ENCODE measurements at places on chromosomes 2 and 18.

DNA sequence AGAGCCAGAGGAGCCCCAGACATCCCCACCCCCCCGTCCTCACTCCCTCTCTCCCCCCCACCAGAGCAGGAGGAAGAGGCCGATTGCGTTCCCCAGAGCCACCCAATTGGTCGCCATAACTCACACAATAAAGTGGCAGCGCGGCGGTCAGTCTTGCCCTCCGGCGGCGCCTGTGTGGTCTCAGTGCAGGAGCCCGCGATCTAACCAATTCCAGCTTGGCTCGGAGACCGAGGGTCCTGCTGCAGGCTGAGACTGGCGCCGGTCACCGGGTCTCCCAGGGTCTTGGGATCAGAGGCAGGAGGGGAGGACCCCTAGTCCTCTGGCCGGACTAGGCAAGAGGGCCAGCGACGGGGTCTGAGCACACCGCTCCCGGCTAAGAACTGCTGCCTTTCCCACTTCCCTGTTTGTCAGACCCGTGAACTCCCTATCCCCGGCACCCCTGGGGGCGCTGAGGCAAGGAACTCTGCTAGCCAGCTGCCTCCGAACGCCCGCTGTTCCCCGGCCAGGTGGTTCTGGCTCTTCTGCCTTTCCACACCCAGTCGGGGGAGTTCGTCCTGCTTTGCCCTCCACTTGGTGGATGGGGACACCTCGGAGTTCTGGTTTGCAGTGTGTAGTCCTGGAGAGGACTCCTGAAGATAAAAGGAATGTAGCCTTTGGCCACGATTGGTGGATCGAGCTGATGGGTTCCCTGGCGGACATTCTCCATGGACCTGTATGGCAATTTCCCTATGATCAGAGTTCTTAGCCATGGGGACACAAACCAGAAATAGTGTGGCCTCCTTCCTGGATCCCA, 1.0 kb upstream of the HOXD12 start:
- DNase-seq: no peak

GRCh38 chr2:157283468-157283867, 26.0 kb downstream of the GALNT5 start:
- DNase-seq: no peak

GRCh38 chr2:218270721-218271486, 585 bp downstream of the PNKD start:
- DNase-seq: no peak

DNA sequence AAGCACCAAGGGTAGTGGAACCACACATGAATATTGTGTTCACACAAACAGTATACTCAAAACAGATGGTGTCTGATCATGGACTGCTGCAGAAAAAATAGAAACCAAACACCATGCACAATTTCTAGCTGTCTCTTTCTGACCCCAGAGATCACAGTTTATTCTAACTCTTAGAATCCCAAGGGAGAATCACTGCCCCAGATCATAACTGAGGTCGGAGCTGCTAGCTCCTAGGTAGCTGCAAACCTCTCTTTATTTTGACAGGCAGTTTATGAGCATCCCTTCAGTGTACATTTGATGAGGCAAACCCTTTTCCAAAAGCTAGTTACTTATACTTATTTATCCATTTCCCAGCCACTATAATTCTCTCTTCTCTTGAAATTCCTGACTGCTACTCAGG, 439.1 kb upstream of the HNMT start:
- no peak for DNase-seq

DNA sequence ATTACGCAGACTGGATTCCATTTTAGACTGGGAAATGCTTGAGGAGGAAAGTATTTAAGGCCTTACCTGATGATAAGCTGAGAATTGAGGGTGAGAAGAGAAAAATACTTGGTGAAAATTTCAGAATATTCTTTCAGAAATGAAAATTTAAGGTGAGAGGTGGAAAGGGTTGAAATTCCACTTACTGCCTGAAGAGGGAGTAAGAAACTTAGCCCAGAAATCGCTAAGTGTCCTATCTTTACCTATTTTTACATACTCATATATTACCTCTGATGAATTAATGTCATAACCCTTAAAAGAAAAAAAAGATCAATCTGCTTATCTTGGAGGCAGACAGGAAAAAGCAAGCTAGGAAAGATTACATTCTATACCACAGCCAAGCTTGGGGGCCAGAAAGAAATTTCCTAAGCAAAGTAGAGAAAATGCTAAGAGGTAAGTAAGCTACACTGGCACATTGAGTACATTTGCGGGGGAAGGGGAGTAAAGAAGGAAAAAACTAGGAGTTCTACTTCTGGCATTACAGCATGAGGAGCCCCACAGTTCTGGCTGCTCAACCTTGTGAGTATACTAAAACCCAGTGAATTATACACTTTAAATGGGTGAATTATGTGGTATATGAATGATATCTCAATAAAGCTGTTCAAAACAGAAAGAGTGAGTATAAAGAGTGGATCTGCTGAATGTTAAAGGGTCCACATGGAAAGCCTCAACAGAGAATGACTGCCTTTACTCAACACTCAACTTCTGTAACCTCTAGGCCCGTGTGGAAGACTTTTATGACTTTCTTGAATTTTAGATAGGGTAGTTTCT, 33.8 kb downstream of the SMC6 start:
- no peak for DNase-seq

- no peak for DNase-seq
These were observed 63.8 kb downstream of the ARL6IP6 start for GRCh38 chr2:152782171-152782570.

DNA sequence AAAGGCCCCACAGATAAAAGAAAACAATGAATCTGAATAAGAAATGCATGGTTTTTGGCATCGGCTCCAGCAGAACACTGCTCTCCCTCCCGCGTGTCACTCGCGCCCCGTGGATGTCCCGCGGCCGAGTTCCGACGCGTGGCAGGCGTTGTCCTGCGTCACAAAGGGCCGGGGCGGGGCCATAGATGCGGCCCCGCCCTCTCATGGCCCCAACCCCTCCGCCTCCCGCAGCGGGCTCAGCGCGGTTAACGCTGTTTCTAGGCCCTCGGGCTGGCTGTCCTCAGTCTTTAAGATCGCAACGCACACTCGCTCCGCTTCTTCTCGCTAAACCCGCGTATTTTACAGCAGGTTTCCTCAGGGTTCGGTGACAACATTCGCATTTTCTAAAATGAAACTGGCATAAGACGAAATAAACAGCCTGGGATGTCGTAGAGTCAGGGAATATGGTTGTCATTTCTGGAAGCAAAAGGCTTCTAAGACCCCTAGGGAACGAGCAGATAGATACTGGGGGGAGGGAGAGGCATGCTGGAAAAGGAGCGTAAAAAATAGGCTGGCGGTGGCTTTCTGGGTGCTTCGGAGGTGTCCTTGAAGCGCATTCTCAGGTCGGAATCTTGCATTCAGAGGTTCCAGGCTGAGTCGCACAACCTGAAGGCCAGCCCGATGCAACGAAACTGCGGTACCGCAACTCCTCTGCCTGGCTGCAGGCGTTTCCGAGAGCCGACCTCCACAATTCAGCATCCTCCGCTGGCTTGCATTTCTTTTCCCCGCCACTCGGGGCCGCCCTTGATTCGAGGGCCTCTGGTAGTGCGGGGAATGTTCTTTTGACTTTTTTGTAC, at the start of gene FKBP7:
Gene FKBP7 (minus strand): TSS at position 162 of the 836 bp plus-strand sequence. CDS start 101 bp downstream, at position 61.
- peak; percentile 77 for DNase-seq

DNA sequence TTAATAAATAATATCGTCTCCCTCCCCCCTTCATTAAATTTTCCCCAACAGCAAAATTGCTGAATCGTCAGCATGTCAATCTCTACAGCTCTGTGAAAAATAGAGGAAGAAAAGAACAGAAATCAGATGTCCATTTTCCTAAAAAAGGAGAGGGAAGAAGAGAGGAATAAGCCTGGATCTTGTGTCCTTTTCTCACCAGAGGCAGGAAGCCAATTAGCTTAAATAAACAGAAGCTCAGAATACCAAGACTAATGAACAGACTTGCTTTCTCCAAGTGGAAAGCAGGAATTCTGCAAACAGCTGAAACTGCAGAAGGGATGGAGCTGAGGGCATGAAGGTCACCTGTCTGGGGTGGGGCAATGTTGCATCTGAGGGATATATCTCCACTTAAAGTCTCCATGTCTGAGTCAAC, 265.7 kb downstream of the CCDC85A start:
- DNase-seq: no peak

GRCh38 chr2:198465970-198466369, 661.6 kb downstream of the PLCL1 start:
- no peak for DNase-seq

- no peak for DNase-seq
These were observed 82.0 kb downstream of the ZNF516 start for GRCh38 chr18:76412818-76413565.

DNA sequence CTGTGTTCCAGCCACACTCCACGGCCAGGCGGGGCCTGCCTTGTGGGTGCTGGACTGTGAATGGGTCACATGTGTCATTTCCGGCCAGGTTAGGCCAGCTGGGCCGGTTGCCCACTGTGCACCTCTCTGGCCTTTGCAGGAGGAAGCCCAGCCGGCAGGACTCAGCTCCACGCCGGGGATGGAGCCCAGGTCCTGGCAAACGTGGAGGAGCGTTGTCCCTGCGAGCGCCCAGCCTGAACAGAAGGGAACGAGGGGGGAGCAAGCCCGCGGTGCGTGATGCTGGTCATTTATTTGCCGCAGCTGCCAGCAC, 152.9 kb downstream of the PXDN start:
- DNase-seq: no peak

GRCh38 chr2:229090225-229090624, 180.9 kb downstream of the PID1 start:
- DNase-seq: no peak

DNA sequence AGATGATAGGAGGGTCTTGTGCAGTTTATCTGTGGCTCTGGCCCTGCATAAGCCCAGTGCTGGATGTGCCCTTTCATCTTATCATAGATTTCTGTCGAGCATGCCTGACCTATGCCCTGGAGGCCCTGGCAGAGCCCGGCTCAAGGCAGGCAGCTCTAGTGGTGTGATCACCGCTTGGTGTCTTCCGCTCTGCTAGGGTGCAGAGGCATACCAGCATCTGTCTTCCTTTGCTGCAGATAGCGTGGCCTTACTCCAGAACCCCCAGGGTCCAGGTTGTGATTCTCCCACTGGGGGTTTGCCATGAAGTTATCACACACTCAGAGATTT, 13.7 kb upstream of the TRAF3IP1 start:
- no peak for DNase-seq

DNA sequence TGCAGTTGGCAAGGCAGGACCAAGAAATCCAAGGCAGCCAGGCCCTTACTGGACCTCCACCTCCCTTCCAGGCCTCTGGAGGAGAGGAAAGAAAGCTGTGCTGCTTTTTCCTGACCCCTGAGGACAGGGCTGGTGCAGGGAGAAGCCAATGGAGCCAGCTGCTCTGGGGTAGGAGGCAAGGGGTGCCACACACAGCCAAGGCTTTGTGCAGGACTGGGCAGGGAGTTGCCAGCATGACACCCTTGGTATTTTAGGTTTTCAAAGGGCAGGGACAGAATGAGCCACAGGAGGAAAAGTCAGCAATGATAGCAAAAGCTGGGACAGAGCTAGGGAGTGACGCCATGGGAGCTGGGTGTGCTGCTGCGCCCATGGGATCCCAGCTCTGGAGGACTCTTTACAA, 22.9 kb downstream of the CCT7 start:
- DNase-seq: no peak

- DNase-seq: no peak
These were observed 54.5 kb downstream of the HS1BP3 start for GRCh38 chr2:20596193-20596972.

DNA sequence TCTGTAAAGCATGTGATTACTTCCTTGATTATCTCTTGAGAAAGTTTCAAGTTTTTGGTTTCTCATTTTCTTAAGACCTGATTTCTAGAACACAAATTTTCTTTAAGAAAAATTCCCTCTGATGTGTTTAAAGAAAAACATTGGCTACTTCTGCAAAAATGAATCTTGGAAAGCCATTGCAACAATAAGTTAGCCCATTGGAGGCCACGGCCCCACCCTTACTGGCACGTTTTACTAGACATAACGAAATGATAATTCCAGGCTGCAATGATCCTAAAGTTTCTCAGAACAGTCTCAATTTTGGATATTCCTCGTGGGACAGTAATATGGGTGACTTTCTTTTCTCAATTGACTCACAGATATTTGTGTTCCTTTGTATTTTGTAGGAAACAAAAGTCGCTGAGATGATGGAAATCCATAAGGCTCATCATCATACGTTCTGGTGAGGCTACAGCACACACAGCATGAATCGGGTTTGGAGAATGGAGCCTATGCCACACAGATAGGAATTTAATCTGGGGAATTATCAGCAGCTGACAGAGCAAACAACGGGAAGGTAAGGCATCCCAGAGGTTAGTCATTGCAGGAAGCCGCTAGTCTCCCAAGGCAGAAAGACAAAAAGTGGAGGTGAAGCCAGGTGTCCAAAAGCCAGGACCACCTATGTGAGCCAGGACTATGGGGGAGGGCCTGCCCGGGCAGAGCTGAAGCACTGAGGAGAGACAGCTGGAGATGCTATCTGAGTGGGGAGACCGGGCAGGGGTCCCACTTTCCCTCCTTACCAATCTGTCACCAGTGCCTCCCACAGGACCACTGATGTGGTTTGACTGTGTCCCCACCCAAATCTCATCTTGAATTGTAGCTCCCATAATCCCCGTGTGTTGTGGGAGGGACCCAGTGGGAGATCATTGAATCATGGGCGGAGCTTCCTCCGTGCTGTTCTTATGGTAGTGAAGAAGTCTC, 35.9 kb downstream of the SOWAHC start:
- no peak for DNase-seq

- DNase-seq: no peak
These were observed 289.9 kb upstream of the RBMS1 start for GRCh38 chr2:160783474-160783873.

GRCh38 chr2:113739849-113740248, 16.6 kb downstream of the SLC35F5 start:
- DNase-seq: no peak

DNA sequence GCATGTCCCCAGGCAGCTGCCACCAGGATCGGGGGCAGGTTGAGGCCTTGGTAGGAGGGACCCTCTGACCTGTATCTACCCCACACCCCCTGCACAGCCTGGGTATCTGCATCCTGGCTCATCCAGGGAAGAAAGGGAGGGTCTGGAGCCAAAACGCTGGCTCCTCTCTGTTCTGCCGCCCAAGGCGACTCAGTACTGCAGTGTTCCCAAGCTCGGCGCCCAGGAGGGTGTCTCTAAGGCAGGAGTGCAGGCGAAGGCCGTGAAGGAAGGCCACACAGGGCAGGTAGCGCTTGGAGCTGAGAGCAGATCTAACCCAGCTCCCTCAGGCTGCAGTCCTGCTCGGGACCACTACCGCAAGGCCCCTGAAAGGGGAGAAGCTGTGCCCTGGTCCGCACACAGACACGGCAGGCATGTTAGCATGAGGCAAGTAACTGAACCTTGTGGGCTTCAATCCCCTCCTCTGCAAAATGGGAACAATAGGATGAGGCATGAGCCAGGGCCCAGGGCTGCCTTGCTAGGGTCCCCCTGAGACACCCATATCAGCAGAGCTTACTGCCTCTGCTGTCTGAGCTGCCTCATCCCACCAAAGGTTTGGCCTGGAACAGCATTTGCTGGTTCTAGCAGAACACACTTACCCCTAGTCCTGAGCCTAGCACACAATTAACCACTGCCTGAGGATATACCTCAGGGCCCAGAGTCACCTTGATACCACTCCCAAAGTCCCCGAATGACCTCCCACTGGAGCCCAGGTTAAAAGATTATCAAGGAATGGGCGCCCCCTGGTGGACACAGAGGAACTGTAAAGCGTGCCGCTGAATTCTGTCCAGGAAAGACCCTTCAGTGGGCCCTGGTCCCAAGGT, 6.5 kb downstream of the PTMA start:
- peak; percentile 72 for DNase-seq

- DNase-seq: no peak
These were observed 52.1 kb upstream of the LYPD6 start for GRCh38 chr2:149278161-149278871.
